ENCODE measurements at places on chromosomes 6 and 20.

GRCh38 chr6:47438481-47439347, 38.9 kb upstream of the CD2AP start:
- DNase-seq = no peak

- DNase-seq = no peak
These were observed 372.3 kb downstream of the EPHA7 start for GRCh38 chr6:93047033-93047432.

- DNase-seq = no peak
These were observed 13.9 kb downstream of the GNL1 start for GRCh38 chr6:30542404-30542725.

GRCh38 chr6:106225581-106225980, 100.0 kb downstream of the ATG5 start:
- DNase-seq = no peak
